Activated CD8-positive, alpha-beta T cell treated with anti-CD3 and anti-CD28 coated beads for 36 hours (primary cell): ENCODE measurements at places on chromosomes 13 and 19.

- no peak for DNase-seq
These were observed 44.4 kb upstream of the SPATA13 start for GRCh38 chr13:24116131-24116530.

GRCh38 chr13:21800837-21801616 is 130.2 kb downstream of the FGF9 start:
- no peak for DNase-seq

GRCh38 chr13:93227878-93228642 is 1.5 kb downstream of the GPC6 start:
- no peak for DNase-seq

- no peak for DNase-seq
These were observed 3.4 kb downstream of the PNKP start for GRCh38 chr19:49863935-49864320.

DNA sequence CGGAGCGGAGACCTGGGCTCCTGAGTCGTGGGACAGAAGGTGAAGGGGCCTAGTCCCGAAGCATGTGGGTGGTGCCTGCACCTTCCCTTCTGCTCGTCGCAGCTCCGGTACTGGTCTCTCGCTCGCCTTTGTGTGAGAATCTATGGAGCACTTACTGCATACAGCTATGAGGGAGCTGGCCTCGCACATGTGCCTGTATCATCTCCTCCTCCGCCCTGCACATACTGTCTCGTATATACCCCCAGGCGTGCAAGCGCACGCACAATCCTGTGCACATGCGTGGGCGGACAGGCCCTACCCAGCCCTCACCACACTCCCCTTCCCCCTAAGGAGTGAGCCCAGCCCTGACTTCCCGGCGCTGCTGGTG is 8.7 kb downstream of the PIK3R2 start:
- no peak for DNase-seq

GRCh38 chr19:28393574-28394336 is 819.2 kb downstream of the UQCRFS1 start:
- DNase-seq: peak; percentile 53

- DNase-seq: no peak
These were observed 545 bp upstream of the ISYNA1 start for GRCh38 chr19:18438331-18439024.

- no peak for DNase-seq
These were observed 7.2 kb downstream of the ATP8B3 start for GRCh38 chr19:1804858-1805257.

DNA sequence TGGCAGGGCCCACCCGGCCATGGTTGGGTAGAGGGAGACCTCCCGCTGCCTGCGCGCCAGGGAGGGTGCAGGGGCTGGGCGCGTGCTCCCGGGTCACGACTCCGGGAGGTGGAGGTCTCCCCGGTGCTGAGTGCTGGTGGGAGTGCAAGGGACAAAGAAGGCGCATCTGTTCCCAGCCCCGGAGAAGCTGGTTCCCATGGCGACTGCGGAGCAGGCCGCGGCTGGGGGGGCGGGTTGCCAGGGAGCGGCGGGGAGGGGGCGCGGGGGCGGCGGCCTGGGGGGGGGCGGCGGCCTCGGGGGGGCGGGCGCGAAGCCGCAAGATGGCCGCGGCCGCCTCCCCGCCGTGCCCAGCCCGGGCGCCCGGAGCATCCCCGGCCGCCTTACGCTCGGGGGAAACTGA is 1.2 kb downstream of the CBARP start:
- DNase-seq: no peak

DNA sequence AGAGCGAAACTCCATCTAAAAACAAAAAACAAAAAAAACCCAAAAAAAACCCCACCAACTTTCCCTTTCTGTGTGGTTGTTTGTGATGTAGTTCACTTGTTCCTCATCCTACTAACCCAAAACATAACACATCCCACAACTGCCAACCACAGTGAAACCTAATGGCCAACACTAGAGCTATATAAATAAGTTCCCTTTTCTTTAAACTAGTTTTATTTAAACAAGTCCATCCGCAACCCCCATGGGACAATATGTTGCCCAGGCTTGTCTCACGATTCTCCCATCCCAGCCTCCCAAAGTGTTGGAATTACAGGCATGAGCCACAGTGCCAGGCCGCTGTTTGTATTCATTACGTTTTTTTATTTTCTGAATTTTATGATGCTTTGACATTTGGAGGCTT is 71.2 kb upstream of the ADGRE5 start:
- DNase-seq: no peak

- DNase-seq: no peak
These were observed 10.4 kb downstream of the SETDB2 start for GRCh38 chr13:49454388-49455006.

- no peak for DNase-seq
These were observed 418.6 kb downstream of the UQCRFS1 start for GRCh38 chr19:28794301-28794700.

GRCh38 chr13:38784036-38784880 is 97.4 kb downstream of the FREM2 start:
- no peak for DNase-seq

GRCh38 chr13:72559716-72560115 is 167.7 kb downstream of the MZT1 start:
- DNase-seq: no peak

- no peak for DNase-seq
These were observed 6.2 kb downstream of the MIER2 start for GRCh38 chr19:338421-338820.

GRCh38 chr13:26853323-26853722 is 92.7 kb upstream of the GPR12 start:
- DNase-seq: no peak

GRCh38 chr19:32465176-32465575 is 59.6 kb downstream of the DPY19L3 start:
- DNase-seq: no peak

DNA sequence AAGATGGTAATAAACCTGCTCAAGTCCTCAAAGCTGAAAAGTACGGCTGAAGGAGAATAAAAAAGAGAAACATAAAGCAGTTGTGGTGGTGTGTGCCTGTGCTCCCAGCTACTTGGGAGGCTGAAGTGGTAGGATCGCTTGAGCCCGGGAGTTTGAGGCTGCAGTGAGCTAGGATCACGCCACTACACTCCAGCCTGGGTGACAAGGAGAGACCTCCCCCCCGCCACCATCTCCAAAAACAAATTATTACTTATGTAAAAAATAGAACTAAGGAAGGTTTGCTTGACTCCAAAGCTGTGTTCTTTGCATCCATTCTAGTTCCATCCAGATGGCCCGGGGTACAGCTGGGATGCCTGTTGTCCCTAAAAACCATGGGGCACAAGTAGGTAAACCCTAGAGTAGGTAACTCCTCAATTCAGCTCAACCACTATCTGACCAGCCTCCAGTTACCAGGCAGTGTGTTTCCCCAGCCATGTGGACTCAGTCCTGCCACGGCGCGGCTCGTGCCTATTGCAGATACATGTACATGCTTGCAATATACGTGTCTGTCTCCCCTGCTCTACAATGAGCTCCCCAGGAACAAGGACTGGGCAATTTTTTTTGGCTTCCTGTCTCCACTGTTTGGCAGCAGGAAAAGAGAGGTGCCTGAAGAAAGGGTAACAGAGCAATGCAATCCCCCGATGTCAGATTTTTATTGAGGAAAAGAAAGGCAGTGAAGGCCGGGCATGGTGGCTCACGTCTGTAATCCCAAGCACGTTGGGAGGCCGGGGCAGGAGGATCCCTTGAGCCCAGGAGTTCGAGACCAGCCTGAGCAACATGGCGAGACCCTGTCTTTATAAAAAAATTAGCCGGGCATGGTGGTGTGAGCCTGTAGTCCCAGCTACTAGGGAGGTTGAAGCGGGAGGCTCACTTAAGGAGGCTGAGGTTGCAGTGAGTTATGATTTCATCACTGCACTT is 101.3 kb downstream of the GNG7 start:
- no peak for DNase-seq

GRCh38 chr19:40370997-40371801 is 18.8 kb downstream of the HIPK4 start:
- no peak for DNase-seq

GRCh38 chr13:71979616-71980015 is 112.6 kb upstream of the DACH1 start:
- no peak for DNase-seq

DNA sequence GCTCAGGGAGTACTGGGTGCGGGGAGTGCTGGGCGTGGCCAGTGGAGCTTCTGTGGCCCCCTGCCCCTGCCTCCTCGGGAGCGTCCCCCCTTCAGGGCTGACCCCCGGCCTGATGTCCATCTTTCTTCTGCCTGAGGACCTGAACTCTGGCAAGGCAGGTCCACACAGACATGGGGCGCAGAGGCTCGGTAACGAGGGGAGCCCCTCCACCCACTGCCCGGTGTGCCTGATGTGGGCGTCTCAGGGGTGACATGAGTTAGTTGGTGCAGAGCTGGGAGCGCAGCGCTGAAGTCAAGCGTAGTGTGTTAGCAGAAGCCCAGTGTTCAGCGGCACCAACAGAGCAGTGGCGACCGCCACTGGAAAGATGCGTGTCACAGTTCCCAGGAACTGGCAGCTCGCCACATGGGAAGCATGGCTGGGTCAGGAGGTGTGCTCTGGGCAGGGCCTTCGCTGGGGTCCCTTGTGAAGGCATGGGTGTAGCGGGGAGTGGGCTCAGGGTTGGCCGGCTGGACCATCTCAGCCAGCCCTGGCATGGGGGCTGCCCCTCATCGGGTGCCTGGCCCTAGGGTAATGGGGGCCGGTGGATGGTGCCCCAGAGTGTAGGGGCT is 11.5 kb downstream of the THOP1 start:
- no peak for DNase-seq

GRCh38 chr13:18948664-18949488 is 232.7 kb downstream of the TUBA3C start:
- DNase-seq: no peak
